ENCODE measurements at places on chromosomes 3 and 15.

GRCh38 chr3:153889905-153890334, 231.3 kb upstream of the ARHGEF26 start:
- DNase-seq, result no peak

GRCh38 chr3:170523248-170523647, 62.6 kb downstream of the SLC7A14 start:
- DNase-seq, result no peak

DNA sequence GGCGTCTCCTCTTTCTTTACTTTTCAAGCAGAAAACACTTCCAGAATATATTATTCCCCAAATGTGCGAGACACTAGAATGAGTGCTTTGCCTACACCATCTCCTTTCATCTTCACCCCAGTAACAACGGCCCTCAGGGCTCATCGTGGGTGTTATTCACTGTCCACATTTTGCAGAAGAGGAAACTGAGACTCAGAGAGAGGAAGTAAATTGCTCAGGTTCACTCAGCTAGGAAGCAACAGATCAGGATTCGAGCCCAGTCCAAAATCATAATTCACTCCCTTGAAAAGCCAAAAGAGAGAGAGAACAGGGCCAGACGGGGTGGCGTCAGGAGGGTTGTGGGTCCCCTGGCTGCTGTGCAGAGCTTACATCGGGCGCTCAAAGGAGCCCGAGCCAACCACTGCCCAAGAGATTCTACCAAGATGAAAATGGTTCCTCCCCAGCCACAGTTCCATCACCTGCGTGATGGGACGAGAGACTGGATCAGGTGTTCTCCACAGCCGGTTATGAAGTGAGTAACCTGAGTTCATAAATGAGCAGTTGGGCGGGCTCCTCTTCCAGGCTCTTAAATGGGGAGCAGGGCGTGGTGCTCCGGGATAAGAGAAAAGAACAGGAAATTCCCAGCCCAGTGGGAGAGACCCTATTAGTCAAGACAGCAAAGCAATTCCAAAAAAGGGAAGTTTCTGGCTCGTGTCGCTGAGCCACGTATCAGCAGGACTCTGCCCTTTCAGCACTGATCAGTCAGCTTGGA, 48.6 kb upstream of the FLNB start:
- DNase-seq, result no peak

- no peak for DNase-seq
Measured at GRCh38 chr3:83622526-83622925, 1336.3 kb upstream of the CADM2 start.

All from stimulated activated CD8-positive, alpha-beta memory T cell treated with anti-CD3 and anti-CD28 coated beads, Interleukin-7, amount 100 ng/mL, for 48 hours (primary cell).